ENCODE measurements at places on chromosomes 7 and 10.
A peak's percentile ranks its signal among the peaks of the same experiment; 100 is the strongest.

DNA sequence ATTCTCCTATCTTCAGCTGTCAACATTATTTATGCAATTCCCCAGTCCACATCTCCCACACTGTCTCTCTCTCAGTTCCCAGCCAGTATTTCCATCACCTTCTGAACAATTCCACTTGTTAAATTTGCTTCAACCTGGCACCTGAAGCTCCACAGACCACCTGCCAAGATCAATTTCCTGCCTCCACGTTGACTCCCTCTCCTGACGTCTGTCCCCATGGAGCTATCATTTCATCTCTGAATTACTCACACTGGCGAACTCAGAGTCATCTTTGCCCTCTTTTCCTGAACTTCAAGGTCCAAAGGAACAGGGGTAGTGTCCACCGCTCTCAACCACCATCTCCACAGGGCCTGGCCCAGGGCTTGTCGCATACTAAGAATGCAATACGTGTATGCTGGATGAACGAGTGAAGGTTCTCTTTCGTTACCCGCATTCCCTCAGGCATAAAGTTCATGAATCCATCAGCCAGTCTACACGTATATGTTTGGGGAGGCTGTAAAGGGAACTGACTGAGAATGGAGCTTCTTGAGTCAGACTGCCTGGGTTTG lies 183.3 kb downstream of the JCAD start:
- DNase-seq = no peak

- no peak for DNase-seq
These were observed 30.0 kb upstream of the SEM1 start for GRCh38 chr7:96739609-96740008.

DNA sequence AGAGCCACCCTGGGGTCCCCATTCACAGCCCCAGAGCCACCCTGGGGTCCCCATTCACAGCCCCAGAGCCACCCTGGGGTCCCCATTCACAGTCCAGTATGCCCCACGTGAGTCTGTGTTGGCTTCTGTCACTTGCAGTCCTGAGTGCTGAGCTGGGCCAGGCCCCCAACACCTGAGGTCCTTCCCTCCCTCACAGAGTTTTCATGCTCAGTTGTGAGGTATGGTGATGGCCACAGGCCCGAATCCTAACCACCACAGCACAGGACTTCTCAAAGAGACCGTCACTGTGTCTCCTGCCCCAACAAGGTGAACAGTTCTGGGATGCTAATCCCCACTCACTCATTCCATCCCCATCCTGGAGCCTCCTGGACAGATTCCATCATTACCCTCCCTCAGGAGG lies 239.2 kb downstream of the PTPRN2 start:
- no peak for DNase-seq

GRCh38 chr7:77439572-77439971 lies 23.4 kb upstream of the GSAP start:
- DNase-seq = no peak

- DNase-seq = no peak
These were observed 141.3 kb upstream of the VKORC1L1 start for GRCh38 chr7:65731562-65732035.

GRCh38 chr10:88245974-88246511 lies 337.1 kb downstream of the RNLS start:
- peak; percentile 51 for DNase-seq

DNA sequence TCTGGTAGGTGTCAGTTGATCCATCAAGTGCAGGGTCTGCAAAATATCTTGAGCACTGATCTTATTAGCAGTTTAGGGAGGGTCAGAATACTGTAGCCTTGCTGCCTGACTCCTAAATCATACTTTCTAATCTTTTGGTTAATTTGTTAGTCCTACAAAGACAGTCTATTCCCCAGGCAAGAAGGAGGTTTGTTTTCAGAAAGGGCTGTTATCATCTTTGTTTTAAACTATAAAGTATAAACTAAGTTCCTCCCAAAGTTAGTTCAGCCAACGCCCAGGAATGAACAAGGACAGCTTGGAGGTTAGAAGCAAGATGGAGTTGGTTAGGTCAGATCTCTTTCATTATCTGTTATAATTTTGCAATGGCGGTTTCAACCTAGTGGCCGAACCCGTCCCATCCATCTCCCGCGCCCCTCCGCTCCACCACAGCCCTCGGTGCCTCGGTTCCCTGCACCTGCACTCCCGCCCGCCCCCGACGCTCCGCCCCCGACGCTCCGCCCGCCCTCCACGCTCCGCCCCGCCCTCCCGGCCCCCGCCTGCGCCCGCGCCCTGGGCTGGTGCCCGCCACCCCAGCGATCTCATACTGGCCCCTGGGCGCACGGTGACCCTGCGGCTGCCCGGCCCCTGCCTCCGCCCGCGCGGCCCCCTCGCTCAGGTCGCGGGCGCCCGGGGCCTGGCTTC lies at the start of gene ADCK2:
Gene ADCK2 (plus strand): TSS at position 564 of the 681 bp plus-strand sequence. CDS start 386 bp downstream, outside the sequence.
- no peak for DNase-seq

GRCh38 chr10:60848680-60849079 lies 70.4 kb downstream of the CDK1 start:
- DNase-seq = no peak

DNA sequence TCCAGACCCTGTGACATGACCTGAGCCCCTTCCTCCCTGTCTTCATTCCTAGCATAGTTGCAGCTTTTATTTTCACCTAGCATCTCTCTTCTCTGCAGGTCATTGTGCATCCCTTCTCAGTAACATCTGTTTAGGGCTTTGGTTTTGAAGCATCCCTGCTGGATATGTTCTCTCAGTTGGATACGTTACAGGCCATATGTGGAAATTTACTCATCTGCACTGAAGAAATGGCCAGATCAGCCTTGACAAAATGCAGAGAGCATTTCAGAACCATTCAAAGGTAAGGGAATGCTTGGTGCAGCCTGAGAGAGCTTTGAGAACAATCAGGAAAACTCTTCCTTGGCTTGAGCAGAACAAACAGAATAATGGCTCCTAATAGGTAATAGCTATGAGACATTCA lies 647.0 kb downstream of the KCNMA1 start:
- no peak for DNase-seq

GRCh38 chr10:84193846-84194423 lies 402 bp upstream of the CDHR1 start:
- DNase-seq = no peak

GRCh38 chr7:51134013-51134441 lies 182.6 kb downstream of the COBL start:
- no peak for DNase-seq

DNA sequence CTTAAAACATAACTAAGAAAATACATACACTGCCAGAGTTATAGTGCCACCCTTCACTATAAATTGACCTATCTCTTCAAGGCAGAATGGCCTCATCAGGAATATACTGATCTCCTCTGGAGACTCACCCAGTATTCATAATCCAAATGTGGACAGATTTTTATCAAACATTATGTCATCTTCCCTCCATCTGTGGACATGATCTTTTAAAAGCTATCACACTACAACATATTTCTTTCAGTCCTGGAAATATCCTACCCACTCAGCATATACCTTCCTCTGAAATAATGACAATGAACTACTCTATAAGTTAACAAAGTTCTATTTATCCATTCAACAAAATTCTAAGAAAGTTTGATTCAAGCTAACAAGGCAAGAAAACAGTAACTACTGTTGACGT lies 3.2 kb downstream of the ZNF800 start:
- DNase-seq = no peak

- no peak for DNase-seq
These were observed 181.3 kb downstream of the IMMP2L start for GRCh38 chr7:111380945-111381344.

DNA sequence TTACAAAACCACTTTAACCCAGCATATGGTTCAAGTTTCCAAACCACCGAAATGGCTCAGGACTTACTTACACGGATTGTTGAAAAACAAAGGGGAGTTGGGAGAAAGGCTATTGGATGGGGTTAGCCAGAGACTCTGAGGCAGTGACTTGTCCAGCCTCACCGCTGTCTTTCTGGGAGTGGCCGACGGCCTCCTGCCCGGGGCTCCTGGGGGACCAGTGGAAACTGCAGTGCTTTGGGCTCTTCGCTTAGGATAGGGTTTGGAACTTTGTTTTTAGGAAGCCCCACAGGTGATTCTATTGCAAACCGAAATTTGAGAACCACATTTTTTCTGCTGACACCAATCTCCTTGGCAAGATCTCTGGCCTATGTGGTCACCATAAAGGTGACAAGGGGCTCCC lies 38.1 kb upstream of the R3HCC1L start:
- no peak for DNase-seq

DNA sequence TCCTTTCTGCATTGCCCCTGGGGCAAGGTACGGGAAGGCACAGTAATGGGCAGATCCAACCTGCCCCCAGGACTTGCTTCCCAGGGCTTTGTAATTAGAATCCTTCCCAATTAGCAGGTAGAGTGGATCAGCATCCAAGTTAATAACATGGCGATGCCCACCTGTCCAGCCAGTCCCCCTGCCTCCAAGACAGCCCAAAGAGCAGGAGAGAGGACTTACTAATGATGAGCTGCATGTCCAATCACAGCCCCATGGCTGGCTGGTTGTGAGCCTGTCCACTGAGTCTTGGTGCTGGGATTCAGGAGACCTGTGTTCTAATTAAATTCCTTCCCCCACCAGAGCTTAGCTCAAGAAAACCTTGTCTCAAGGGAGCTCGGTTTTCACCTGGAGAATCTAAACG lies 49.0 kb downstream of the RPS24 start:
- DNase-seq = no peak
